ENCODE measurements at places on chromosomes 3 and 15.
A peak's percentile ranks its signal among the peaks of the same experiment; 100 is the strongest.

GRCh38 chr3:104907507-104907906, 459.2 kb upstream of the ALCAM start:
- DNase-seq, result peak; percentile 22

- no peak for DNase-seq
Observed at GRCh38 chr3:29346828-29347227, 66.0 kb downstream of the RBMS3 start.

- DNase-seq, result no peak
Observed at GRCh38 chr3:13051066-13051465, 22.2 kb downstream of the IQSEC1 start.

DNA sequence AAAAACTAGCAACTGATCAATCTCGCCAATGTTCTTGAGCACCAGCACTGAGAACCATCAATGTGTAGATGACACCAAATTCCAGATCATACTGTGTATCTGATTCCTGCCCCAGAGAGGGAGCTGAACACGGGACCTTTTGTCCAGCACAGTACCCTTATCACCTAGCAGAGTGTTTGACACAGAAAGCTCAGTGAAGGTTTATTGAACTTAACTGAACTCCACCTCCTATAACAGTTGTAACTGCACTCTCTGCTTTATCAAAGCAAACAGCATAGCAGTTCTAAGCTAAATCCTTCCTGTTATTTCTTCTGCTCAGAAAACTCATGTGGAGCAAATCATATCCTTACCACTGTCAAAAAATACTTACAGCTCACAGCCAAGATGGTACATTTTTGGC, 183.4 kb upstream of the SLCO3A1 start:
- DNase-seq, result no peak

- DNase-seq, result no peak
Observed at GRCh38 chr3:23238578-23238977, 35.5 kb downstream of the UBE2E2 start.

GRCh38 chr3:189297932-189298331, 126.2 kb downstream of the TPRG1 start:
- DNase-seq, result no peak

DNA sequence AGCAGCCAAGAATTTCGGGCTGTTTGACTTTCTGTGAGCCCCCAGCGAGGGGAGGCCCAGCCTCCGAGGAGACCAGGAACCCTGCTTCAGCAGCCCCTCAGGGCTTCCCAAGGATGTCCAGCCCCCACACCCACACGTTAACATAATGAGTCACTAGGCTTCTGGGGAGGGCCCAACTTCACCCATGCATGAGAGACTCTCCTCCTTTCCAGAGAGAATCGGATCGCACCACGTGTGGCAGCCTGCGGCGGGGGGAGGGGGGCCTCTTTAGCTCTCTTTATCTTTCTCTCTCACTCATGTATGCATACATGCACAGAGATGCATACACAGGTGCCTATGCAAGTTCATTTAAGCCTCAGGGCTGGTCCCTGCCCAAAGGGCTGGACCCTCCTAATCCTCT, 3.1 kb upstream of the AP2M1 start:
- DNase-seq, result no peak

- DNase-seq, result no peak
Observed at GRCh38 chr3:24886501-24886900, 391.9 kb upstream of the THRB start.

- no peak for DNase-seq
Observed at GRCh38 chr3:105473521-105474223, 107.0 kb downstream of the ALCAM start.

DNA sequence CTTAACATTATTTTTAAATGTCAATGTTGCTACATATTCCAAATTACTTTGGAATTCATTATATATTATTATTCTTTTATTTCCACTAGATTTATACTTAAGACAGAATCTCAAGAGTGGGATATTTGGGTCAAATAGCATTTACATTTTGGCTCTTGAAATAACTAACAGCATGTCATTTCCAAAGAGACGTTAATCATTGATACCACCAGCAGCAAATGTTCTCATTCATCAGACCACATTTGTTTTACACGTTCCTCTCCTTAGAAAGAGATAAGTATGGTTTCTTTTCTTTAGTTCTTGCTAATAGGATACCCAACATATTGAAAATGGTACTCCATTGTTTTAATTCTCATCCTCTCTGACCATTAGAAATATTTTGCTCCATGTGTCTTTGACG, 229.8 kb downstream of the LPP start:
- no peak for DNase-seq

DNA sequence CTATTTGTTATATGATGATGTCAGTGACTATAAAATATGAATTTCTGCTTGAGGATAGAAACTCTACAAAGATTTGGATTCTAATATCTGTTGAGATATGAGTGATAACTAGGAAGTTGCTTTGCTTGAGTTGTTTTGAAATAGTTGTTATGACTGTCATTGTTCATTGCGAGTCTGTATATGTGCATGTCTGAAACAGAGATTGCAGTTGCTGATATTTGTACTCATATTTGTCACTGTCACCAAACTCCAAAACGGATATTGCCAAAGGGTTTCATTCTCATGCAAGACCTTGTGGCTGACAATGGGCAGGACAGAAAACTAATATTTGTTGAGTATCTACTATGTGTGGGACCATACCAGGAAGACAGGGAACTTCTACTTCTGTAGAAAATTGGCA, 240.2 kb downstream of the CD47 start:
- no peak for DNase-seq

DNA sequence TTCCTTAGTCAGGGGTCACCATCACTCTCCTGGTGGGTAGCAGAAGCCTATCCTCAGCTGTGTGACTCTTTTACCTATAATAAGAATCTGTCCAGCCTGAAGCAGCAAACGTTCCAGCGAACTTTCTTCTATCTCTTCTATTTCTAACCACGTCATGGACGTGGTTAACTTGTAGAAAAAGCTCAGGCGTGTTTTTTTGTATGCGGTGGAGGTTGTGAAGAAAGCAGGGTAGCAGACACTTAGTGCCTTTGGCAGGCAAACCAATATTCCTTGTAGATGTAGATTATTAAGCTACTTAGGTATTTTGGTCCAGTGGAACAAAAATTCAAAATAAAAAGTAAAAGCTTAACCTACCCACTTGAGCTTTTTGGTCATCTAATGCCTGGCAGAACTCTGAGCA, 31.8 kb upstream of the GPR171 start:
- no peak for DNase-seq

DNA sequence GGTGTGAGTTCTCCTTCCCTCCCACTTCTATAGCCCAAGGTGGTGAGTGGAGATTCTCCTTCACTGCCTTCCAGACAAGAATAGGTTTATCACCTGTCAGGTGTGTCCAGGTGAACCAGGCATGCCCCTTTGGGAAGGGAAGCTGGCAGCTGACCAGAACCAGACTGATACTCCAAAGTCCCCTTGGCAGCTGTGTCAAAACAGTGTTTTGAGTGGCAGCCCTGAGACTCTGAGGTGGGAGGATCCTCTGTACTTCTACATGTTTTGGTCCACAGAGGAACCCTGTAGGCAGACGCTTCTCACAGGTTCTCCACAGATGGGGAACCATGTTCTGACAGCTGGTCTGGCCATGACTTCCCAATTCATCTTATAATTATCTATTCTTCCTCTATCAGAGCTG, 30.1 kb downstream of the ISL2 start:
- no peak for DNase-seq

DNA sequence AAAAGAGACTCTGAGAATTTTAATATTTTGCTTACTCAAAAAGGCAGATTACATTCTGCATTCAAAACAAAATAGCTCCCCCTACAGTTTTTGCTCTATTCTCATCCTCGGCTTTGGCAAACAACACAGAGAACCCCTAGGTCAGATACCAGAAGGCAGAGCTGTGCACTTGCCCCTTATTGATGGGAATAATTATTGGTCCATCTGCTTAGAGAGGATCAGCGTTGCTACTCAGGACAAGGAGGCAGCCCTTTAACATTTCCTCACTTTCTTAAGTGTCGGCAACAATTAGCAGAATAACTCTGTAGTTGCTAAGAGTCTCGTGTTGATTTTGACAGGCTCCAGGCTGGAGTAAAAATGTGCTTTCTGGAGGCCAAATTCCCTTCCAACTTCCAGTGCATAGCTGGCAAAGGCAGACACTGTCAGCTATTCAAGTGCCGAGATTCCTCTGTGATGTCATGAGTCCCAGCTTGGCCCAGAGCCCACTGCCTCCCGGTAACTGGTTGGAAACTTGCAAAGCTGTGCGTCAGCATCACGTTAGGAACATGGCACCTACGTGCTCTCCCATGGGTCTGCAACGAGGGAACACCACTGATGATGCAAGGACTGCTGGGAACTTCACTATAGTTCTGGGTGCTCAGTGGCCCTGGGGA, 482.7 kb upstream of the ADAMTS9 start:
- DNase-seq, result no peak

DNA sequence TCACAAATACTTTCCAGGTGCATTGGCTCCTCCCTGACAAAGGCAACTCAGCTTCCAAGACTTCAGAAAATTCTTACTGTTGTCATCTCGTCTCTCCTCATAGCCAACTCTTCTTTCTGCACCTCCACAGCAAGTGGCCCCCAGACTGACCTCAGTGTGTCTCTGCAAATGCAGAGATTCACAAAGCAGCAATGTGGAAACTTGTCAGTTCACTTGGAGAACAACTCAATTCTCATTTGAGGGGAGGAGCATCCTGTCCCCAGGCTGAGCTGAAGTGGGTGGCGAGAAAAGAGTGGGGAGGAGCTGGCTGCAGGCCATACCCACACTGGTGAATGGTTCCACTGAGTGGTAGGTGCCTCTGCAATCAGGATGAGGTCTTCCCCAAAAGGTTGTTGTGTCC, 248.7 kb upstream of the IL12A start:
- no peak for DNase-seq

DNA sequence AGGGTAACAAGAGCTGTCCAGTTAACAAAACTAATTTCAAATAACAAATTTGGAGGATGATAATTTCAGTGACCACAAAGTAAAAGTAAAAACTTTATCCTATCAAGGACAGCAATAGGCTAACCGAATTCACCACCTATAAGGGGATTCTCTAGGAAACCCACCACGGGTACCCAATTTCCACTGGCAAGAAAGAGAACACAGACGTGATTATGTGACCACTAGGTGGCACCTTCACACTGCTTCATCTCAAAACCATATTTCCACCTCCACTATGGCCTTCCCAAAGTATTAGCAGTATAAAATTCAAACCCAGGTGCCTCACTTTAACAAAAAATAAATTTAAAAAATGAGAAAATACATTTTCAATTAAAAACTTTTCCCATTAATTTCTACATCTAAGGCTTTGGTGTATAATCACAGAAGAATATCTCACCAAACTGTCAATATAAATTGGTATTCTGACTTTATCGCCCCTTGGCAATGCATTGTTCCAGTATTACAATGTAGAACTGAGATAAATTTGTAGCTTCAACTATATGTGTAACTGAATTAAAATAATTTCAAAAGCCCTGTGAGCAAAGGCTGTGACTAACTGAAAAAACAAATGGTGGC, 96.5 kb downstream of the FSIP1 start:
- peak; percentile 16 for DNase-seq

DNA sequence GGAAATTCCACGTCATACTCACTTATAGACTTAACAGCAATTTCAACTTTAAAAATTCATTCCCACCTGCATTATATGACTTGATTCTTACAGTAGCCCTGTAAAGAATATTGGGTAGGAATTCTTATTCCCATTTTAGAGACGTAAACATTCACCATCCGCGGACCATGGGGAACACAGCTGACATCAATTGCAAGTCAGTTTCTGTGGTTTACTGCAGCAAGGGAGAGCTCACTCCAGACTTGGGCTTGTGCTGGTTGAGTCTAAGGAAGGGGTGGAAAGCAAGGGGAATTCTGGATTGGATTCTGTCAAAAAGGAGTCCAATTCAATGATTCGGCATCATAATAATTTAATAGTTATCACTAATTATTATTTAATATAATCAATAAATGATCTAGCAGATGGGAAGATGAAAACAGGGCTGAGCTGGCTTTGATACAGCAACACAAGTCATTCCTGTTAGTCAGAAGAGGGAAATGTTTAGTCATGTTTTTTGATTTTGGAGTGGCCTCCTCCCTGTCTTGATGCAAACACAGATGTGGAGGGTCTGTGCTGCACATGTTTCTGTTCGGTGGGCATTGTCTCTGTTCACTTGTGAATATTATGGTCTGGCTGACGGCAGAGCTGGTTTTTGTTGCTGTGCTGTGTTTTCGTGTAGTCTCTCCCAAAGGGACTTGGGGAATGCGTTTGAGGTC, 9.7 kb downstream of the LIPC start:
- DNase-seq, result peak; percentile 5

- DNase-seq, result no peak
Observed at GRCh38 chr3:122055215-122055614, at the start of gene CD86. TSS of gene CD86 (plus strand) at chr3:122055362. CDS start at chr3:122055490, 128 bp downstream.

DNA sequence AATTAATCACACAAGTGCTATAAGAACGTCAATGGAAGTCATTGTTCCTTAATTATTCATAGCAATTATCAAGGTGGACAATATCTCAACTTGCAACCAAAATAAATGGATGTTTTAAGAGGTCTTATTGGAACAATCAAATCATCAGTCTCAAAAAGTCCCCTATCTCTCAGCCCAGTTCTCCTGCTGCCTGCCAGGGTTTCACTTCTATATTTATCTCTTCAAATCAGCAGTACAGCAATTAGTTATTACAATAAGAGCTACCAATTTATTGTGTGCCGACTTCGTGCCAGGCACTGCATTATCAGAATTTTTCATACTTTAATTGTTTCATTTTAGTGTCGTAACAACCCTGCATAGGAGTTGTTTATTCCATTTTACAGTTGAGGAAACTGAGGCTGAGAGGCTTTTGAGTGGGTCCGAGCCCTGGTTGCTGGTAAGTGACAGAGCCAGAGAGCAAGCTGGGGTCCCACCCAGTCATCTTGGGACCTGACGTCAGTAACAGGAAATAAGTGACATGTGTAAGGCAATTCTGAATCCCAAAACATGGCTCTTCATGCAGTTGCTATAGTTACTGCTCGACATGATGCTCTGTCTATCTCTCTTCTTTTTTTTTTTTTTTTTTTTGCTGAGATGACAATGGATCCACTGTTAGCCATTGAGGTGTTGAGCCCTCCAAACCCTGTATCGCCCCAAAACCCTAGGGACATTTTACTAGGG, 8.8 kb upstream of the KCTD6 start:
- DNase-seq, result no peak

- DNase-seq, result no peak
Observed at GRCh38 chr15:51863131-51863530, 33.7 kb downstream of the TMOD3 start.

- no peak for DNase-seq
Observed at GRCh38 chr3:25854635-25855034, 64.7 kb downstream of the OXSM start.

Data from SW 1271 (cell line).